ENCODE measurements at places on chromosomes 7 and 10. TPM values are rescaled to one million over a fixed set of nuclear protein-coding genes. Genes with fewer than 3 reads are reported as not detected.

Gene SMKR1
- 6.7 TPM for total RNA-seq

Gene C7orf25
- 11.3 TPM for total RNA-seq

Gene ASZ1
- not detected for total RNA-seq

Gene VAX1
- total RNA-seq, result 4.6 TPM

Gene ASAH2B
- total RNA-seq, result 12.2 TPM

Gene SLC18A3
- total RNA-seq, result 2.8 TPM

Gene MINPP1
- 25.1 TPM for total RNA-seq

Gene USP6NL
- total RNA-seq, result 29.8 TPM

Gene SLC16A12
- total RNA-seq, result 3.9 TPM

Gene CCL24
- not detected for total RNA-seq

Gene TSC22D4
- total RNA-seq, result 33.7 TPM

Gene SPDYE2
- 0.23 TPM for total RNA-seq

Gene WNT2
- total RNA-seq, result 2.3 TPM

Gene ANXA8L1
- total RNA-seq, result not detected
